Karpas-422 (cell line): ENCODE measurements at places on chromosomes 16 and 17.

GRCh38 chr17:50148226-50149090 is 2.0 kb downstream of the PPP1R9B start:
- peak; percentile 94 for DNase-seq

DNA sequence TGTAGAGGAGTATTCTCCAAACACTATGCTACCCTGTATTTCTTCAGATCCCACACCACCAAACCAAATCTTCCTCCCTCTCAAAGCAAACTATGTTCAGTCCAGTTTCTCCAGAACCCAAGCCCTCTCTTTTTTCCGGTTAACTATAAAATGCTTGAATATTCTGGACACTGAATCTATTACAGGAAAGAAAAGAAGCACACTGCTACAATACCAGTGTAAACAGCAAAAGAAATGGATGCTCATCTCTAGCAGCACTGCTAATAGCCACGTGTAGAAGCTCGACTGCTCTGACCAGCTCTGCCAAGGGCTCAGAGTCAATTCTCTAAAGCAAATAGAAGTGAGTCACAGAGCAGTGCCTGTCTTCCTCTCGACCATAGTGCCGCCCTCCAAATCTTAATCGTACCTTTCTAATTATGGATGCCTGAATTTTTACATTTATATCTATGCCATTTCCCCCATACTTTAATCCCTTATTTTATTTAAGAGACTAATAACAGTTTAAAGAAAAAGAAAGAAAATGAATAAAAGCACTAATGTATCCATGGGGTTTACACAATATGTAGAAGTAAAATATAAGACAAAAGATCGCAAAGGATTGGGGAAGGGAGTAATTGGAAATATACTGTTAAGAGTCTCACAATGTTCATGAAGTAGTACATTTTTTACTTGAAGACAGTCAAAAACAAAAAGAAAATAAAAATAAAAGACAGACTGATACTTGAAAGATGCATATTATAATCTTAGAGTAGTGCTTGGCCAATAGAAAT is 154.5 kb downstream of the PARN start:
- no peak for DNase-seq

GRCh38 chr16:88306860-88307545 is 75.8 kb upstream of the ZNF469 start:
- no peak for DNase-seq

DNA sequence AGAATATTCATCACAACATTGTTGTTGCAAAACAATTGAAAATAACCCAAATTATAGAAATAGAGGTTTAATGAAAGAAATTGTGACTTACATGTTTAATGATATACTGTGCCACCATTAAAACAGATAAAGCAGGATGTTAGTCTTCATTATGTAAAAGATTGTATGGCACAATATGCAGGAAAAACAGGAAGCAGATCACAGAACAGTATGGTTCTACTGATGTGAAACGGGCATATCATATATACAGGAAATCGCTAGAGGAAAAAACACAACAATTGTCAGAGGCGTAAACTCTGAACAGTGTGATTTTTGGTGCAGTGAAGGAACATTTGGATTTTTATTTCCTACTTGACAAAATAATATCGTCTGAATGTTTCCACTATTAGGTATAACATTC is 22.0 kb downstream of the OR3A1 start:
- no peak for DNase-seq

- no peak for DNase-seq
Observed at GRCh38 chr16:67129422-67129821, 19.7 kb downstream of the PHAF1 start.

GRCh38 chr17:40827746-40828453 is 5.5 kb upstream of the KRT10 start:
- no peak for DNase-seq

DNA sequence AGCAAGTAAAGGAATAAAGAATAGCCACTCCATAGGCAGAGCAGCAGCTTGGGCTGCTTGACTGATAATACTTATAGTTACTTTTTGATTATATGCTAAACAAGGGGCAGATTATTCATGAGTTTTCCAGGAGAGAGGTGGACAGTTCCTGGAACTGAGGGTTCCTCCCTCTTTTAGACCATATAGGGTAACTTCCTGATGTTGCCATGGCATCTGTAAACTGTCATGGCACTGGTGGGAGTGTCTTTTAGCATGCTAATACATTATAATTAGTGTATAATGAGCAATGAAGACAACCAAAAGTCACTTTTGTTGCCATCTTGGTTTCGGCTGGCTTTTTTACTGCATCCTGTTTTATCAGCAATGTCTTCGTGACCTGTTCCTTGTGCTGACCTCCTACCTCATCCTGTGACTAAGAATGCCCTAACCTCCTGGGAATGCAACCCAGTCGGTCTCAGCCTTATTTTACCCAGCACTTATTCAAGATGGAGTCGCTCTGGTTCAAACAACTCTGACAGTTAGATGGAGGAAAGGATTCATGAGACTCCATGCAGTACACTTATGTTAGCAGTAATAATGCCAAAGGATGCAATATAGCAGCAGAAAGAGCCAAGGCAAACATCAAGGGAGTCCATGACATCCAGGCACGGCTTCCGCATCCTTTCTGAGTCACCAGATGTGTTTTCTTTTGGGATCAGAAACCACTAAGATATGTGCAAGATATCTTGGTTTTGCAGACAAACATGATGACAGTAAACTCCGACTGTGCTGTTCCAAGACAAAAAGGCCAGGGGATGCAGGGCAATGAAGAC is 55.8 kb upstream of the B4GALNT2 start:
- no peak for DNase-seq

DNA sequence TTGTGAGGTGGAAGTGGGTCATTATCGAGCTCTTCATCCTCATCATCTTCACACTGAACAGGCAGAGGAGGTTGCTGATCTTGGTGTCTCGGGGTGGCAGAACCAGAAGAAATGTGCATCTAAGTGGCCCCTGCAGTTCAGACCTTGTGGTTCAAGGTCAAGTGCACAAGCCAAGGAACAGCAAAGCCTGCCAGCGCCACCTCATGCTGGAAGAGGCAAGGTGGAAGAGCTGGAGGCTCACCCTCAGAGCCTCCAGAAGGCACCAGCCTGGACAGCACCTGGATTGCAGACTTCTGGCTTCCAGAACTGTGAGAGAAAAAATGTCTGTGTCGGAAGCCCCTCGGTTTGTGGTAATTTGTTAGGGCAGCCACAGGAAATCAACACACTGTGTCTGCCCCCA is 32.7 kb downstream of the IFT140 start:
- no peak for DNase-seq

DNA sequence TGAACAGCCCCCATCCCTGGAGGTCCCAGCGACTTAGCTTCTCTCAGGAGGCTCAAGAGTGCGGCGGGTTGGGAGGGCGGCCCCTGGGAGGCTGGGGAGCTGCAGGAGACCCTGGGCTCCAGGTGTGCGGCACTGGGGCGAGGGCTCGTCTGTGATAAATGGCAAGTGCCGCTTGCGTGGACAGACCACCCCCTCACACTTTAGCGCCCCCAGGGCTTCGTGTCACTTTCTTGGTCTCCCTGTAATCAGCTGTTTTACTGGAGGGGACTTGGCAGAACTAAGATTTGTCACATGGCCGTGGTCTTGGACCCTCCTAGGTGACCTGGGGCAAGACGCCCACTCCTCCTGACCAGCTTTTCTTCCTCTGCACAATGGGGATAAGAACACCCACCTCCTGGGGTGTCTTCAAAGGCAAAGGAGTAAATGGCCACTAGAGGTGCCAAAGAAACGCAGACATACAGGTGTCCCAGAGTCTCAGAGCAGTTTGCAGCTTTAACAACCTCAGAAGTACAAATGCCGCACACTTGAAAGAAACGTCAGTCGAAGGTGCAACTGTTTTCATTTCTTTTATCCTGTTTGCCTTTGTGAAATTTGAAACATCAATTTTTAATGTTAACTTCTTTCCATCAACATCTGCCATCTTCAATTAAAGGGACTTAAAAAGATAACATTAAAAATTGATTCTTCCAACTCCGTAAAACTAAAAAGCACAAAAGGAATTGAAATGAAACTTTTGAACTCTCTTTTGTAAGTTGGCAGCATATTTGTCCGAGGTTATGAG is 946 bp downstream of the OSGIN1 start:
- DNase-seq, result peak; percentile 77

- DNase-seq, result no peak
Observed at GRCh38 chr16:81454044-81454443, 9.4 kb downstream of the CMIP start.

DNA sequence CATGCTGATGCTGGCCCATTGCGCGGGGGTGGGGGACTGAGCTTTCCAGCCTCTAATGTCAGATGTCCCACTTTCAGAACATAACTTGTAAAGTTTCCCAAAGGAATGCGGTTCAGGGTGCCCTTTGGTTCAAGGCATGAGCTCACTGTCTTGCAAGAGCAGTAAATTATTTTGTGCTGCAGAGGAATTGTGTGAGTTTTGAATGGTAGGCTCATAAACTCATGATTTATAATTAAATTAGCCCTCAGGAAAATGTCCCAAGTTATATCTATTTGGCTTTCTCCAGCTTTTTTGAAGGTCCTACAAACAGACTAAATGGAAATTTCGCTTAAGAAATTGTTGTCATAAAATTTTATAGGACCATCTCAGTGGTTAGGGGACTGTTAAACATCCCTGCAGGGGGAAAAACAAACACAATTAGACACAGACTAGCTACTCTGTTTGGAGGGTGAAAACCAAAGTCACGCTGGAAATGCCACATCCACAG is 321.8 kb downstream of the HS3ST3B1 start:
- DNase-seq, result no peak
